ENCODE measurements at places on chromosomes 16 and 17.

DNA sequence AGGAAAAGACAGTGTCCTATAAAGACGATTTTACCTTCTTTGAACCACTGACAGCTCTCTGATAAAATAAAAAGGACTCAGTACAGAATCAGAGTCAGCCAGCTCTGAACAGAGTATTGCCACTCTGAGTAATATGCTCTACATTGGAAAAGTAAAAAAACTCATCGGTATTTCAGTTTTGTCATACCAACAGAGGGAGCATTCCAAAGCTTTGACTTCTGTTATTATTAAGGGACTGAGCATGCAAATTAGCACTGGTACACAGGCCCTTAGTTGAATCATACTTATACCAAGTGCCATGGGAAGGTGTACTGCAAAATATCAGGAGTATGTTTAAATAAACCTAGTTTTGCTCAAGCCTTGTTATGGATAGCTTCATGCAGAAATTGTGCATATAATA is 509.0 kb upstream of the KIF2B start:
- no peak for DNase-seq

- no peak for DNase-seq
Observed at GRCh38 chr17:76738468-76738850, 540 bp downstream of the MFSD11 start.

DNA sequence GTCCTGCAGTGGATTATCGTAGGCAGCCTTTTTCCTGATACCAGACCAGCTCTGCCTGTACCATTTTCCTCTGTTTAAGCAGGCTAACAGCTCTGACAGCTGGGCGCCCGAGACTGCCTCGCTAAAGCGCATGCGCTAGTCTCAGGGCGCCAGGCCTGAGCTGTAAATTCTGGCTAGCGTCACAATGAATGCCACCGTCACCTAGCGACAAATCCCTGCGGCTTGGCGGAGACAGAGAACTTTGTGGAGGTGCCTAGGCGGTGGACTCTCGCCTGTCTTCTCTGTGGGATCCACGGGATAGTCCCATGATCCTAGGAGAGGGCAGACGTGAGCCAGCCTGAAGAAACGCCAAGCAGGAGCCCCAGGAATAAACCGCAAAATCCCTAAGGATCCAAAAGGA is 573.9 kb downstream of the KCNJ18 start:
- DNase-seq, result no peak

GRCh38 chr17:21214777-21215541 is 998 bp upstream of the TMEM11 start:
- no peak for DNase-seq

DNA sequence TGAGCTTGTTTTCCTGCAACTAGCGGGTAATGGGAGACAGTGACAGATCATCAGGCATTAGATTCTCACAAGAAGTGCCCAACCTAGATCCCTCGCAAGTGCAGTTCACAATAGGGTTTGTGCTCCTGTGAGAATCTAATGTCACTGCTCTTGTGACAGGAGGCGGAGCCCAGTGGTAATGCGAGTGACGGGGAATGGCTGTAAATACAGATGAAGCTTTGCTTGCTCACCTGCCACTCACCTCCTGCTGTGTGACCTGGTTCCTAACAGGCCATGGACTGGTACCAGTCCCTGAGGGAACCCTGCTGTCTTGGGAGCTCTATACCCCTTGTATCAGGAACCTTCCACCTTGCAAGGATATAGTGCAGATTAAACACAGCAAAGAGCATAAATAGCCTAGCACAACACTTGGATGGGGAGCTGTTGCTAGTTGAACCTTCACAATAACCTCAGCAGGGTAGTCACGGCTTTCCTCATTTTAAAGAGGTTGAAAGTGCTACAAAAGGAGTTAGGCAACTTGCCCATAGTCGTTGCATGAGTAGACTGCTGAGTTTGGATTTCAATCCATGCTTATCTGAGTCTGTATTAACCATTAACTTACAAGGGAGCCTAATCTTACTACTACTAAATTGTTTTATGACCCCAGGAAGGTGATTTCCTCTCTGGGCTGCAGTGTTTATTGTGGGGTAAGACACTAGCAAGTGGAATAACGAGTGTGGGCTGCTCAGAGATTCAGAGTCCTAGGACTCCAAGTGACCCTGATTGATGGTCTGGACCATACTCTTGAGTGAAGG is 156.6 kb upstream of the ZFHX3 start:
- no peak for DNase-seq

DNA sequence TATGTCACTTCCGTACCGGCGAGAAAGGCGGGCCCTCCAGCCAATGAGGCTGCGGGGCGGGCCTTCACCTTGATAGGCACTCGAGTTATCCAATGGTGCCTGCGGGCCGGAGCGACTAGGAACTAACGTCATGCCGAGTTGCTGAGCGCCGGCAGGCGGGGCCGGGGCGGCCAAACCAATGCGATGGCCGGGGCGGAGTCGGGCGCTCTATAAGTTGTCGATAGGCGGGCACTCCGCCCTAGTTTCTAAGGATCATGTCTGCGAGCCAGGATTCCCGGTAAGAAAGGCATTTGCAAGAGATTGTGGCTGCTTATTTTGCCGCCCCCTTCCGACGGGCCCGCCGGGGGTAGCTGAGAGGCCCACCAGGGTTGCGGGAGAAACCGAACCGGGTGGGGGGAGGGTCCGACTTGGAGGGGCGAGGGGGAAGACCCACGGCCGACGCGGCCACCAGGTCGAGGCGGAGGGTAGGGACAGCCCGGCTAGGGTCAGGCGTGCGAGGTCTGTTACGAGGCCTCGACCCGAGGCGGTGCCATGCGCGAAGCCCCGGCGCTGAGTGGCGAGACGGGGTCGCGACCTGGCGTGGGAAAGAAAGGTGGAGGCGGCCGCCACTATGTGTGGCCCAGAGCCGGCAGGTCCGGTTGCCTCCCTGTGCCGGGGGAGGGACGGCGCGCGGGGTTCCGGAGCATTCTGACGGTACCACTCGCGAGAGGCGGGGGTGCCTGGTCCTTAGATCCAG is 6.7 kb upstream of the CD68 start:
- peak; percentile 100 for DNase-seq

DNA sequence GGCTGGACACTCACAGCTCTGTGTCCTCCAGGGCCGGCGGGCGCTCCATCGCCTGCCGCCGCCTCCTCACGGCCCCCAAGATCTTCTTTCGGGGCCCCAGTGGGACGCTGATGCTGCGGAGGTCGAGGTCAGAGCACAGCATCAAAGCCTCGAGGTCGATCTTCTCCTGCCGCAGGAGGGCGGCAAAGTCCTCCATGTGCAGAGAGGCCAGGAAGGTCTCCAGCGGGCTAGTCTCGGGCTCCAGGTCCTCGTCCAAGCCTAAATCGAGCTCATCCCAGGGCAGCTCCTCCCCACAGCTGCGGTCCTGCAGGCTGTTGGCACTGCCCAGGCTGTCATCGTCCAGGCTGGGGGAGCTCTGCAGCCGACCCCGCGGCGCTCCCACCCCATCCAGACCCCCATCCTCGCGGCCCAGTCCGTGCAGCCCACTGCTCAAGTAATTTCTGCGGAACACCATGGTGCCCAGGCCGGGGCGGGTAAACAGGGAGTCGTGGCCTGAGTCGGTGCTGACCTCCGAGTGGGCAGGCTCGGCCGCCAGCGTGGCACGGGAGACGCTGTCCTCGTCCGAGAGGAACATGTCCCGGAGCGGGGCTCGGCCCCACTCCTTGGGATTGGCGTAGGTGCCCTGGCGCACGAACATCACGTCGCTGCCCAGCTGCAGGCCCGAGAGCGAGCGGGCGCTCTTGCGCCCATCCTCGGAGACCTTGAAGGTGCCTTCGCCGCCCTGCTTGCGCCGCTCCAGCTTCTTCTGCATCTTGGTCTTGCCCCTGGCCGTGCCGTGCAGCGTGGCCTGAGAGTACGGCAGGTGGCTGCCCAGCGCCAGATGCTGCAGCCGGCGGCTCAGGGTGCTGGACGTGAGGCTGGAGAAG is 3.4 kb downstream of the USH1G start:
- DNase-seq, result no peak

DNA sequence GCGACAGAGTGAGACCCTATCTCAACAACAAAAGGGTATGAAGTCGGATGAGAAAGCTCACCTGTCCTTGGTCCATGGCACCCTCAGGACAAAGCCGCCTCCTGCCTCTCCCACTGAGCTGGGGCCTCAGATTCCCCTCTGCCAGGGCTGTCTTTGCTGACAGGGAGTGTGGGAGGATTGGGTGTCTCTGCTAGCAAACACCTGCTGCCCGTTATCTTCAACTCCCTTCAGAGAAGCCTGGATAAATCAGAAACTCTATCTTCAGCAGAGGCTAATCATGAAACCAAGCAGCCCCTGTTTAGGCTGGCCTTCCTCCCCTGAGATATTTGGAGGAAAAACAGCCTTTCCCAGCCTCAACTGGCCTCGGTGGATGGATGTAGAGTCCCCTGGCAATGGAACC is 36.3 kb upstream of the CDH1 start:
- no peak for DNase-seq

- no peak for DNase-seq
Observed at GRCh38 chr16:73483076-73483791, 435.3 kb upstream of the ZFHX3 start.

DNA sequence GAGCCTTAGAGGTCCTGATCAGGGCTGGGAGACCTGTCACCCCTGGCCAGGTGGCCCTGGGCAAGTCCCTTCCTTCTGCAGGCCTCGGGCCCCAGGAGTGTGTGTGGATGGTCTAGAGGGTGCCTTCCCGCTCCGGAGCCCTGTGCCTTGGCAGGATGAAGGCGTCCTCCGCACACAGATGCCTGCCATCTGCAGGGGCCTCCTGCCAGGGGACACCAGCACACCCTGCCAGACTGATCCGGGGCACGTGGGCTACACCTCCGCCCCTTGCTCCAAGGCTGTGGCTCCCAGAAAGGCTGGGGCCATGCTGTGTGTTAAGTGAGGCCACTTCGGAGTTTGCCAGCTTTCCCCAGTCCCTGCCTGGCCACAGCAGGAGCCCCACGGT is 30.7 kb downstream of the NPTX1 start:
- DNase-seq, result no peak

DNA sequence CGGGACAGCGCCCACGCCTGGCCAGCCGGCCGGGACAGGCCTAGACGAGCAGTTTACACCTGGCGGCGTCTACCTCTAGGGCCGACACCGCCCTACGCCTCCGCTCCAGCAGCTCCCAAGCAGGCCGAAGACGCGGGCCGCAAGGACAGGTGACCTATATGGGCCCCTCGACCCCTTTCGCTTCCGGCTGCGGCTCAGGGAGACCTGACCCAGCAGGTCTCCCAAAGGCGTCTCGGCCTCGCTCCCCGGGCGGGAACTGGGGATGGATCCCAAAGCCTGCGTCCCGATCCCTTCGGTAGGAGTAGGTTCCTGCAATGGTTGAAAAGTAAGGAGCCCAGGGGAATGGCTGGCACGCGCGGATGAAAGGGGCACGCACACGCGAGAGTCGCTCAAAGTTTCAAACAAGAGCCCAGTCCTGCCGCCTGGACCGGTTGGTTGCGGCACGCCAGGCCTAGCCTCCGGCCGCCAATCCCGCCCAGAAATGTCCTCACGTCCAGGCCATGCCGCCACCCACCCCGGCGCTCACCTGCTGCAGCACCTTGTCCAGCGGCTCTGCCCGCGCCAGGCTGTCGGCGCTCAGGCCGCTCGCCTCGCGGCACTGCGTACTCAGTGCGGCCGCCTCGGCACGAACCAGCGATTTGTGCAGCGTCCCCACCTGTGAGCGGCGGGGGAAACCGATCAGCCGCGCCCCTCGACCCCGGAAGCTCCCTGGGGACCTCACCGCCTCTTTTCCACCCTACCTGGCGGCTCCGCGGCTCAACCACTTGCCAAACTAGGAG is 630 bp downstream of the ESRP2 start:
- DNase-seq, result no peak

DNA sequence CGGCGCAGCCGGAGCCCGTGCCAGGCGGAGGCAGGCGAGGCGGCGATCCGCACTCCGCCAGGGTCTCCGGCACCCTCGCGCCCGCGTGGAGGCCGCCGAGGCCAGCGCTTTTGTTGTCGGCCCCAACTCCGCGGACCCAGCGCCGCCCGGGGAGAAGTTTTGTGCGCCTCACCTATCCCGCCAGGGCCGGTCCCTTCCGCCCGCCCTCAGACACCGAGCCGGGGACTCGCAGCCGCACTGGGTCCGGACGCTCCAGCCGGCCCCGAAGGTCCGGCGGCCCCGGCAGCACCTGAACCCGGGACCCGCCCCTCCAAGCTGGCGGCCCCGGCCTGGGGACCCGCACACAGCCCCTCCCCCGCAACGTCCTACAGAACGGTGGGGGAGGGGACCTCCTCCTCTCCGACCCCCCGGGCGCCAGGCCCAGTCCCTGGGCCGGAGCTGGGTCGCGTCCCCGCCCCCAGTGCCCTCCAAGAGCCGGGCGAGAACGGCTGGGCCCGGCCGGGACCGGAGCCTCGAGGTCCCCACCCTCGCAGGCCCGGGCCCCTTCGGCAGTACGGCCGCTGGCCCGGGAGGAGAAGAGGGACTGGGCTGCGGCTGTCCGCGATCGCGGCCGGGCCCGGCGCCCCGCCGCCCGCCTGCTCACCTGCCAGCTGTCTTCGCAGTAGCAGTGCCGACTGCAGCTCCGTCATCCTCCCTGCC is 698 bp downstream of the UBE2G1 start:
- no peak for DNase-seq

DNA sequence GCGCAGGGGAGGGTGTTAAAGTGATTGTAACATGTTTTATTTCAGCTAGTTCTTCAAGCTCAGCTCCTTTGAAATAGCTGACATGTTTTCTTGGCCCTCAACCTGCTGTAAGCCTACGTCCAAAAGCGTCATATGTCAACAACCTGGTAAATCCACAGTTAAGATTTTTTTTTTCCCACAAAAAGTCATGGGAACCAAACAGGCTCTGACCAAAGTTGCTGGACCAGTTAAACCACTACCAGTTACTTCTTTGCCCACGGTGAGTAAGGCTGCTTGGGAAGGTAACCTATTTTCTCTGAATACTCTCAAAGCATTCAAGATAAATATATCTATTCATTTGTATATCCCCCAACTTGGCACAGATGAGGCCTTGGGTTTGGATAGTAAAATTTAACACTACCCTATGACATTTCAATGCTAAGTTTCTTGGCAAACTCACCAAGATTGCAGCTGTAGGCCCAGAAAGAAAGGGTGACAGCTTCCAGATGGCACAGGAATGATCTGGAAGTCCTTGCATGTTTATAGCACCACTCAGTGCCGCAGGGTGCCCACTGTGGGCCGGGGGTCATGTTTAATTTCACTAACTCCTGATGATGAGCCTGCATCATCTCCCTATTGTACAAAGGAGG is 166.2 kb downstream of the XYLT1 start:
- DNase-seq, result no peak

- no peak for DNase-seq
Observed at GRCh38 chr17:36512641-36513040, 22.0 kb downstream of the MYO19 start.

DNA sequence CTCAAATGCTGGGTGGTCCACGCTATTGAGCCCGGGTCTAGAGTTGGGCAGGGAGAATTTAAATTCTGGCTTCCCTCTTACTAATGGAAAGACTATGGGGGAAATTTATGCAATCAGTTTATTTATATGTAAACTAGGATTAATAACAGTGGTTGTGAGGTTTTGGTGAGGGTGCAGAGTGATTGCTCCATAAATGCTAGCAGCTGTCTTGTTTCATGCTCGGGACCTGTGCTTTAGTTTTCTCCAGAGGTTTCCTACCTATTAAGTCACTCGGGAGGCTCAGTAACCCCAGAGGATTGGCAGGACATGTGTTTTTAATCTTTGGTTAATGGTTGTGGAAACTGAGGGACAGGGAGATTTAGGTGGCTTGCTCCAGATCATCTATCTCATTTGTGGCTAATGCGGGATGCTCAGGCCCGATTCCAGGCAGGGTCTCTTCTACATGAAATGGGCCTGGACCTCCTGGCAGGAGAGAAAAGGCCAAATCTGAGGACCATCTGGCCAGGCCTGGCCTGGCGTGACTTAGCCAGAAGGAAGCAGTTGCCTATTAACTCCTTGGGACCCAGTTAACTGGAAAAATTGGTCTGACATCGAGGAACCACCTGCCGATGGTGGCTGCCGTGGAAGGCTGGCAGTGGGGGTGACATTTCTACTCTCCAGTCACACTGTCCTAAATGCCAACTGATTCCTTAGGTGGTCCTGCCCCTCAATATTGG is 2.1 kb downstream of the PRCD start:
- no peak for DNase-seq

Data from stimulated activated CD4-positive, alpha-beta T cell treated with anti-CD3 and anti-CD28 coated beads, TNF-alpha, amount 100 ng/mL, for 48 hours (primary cell).